Activated naive CD4-positive, alpha-beta T cell (primary cell): ENCODE measurements at places on chromosomes 12 and 14.

DNA sequence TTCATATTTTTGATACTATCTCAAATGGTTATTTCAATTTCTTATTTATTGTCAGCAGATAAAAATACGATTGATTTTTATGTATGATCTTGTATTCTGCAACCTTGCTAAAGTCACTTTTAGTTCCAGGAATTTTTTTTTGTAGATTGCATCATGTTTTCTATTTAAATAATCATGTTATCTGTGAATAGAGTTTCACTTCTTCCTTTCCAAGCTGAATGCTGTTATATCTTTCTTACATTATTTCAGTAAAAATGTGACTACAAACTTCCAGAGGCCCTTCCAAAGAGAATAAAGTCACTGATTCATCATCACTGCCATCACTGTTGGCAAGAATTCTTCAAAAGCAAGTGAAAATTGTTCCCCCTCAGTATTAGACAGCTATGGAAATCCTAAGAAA is 104.7 kb upstream of the RAP1B start:
- DNase-seq, result no peak

- DNase-seq, result no peak
Measured at GRCh38 chr14:44453433-44454171, 53.5 kb downstream of the FSCB start.

- DNase-seq, result no peak
Measured at GRCh38 chr14:77469539-77469938, 11.6 kb downstream of the AHSA1 start.

GRCh38 chr14:29925736-29926135 is 1.9 kb downstream of the PRKD1 start:
- DNase-seq, result no peak

GRCh38 chr14:101823511-101824120 is 62.1 kb downstream of the PPP2R5C start:
- DNase-seq, result no peak

DNA sequence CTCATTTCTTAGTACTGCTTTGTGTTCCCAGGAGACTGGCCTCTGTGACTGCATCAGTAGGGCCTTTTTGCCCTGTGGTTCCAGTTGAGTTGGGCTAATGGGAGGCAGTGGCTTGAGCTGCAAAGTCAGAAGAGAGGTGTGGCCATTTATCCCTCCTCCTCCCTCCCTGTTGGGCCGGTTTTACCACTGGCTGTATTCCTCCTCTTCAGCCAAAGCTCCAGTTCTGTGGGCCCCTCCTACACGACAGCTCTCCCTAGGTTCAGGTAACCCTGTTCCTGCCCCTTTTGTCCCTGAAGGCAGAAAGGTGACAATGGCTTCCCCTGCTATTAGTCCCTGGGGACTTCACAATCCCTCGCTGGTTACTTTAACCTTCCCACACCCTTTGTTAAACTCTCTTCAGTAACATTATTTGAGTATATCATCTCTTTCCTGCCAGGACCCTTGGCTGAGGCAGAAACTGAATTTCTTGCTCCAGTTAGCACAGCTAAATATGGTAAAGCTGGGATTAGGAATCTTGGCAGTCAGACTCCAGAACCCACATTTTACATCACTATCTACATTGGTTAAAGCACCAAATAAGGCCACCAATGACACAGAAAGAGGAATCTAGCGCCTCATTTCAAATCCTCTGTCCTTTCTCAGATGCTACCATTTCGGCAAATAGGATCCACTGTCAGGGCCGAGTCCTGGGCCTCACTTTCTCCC is 121.9 kb upstream of the SLC35F4 start:
- DNase-seq, result no peak

DNA sequence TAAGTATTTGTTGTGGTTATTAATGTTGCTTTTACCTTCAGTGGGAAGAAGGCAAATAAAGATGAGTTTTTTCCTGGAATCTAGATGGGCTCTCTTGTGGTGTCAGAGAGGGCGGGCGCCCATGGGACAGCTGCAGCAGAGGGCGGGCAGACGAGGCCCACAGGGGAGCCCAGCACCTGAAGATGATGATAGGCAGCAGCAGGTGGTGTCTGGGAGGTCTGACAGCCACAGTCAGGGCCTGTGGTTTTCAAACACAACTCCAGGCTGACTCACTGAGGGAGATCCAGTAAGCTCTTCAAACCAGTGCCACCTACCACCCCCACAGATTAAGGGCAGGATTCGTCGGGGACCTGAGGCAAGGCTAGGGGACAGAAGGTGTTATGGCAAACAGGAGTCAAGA is 42.8 kb downstream of the NKX2-1 start:
- no peak for DNase-seq

- DNase-seq, result no peak
Measured at GRCh38 chr14:58796242-58797009, 158.7 kb downstream of the DACT1 start.
